ENCODE measurements at places on chromosomes 11 and 22.
A peak's percentile ranks its signal among the peaks of the same experiment; 100 is the strongest.

DNA sequence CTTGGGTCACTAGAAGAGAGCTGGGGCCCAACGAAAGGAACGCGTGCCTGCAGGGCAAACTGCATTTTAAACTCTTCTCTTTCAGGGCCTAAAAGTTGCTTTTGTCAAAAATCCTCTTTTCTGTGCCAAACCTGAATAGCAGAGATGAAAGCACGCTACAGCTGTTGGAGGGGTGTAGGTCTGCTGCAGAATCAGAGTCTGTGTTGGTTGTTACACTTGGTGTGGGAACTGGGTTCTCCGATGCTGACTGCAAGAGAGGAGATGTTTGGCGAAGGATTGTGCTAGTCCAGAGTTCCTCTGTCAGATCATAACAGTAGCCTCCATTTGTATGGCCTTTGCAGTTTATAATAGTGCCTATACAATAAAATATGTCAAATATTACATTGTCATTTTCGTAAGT, 41.8 kb downstream of the BARX2 start:
- no peak for DNase-seq

- DNase-seq, result no peak
Observed at GRCh38 chr11:32698579-32698978, 95.9 kb downstream of the CCDC73 start.

DNA sequence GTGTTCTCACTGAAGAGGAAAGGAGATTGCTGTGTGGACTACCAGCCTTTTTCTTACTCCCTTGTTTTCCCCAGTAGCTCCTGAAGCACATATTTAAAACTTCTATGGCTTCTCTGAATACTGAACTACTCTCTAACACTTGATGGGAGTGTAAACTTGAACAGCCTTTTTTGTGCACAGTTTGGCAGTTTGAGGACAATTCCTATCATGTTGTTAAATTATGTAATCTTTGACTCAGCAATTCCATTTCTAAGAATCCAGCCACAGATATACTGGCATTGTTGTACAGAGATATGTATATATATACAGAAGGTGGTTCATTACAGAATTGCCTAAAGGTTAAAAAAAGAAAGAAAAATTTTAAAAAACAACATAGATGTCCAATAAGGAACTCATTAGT, 47.1 kb upstream of the EED start:
- DNase-seq, result no peak

DNA sequence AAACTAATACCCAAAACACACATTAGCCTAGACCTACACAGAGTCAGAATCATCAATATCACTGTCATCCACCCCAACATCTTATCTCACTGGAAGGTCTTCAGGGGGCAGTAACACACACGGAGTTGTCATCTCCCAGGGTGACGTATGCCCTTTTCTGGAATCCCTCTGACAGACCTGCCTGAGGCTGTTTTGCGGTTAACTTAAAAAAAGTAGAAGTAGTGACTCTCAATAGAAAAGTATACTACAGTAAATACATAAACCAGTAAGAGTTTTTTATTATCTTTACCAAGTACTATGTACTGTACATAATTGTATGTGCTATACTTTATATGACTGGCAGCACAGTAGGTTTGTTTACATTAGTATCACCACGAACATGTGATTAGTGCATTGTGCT, 80.5 kb downstream of the PGR start:
- no peak for DNase-seq

- DNase-seq, result no peak
Observed at GRCh38 chr22:50303848-50304527, 3.5 kb downstream of the PLXNB2 start.

DNA sequence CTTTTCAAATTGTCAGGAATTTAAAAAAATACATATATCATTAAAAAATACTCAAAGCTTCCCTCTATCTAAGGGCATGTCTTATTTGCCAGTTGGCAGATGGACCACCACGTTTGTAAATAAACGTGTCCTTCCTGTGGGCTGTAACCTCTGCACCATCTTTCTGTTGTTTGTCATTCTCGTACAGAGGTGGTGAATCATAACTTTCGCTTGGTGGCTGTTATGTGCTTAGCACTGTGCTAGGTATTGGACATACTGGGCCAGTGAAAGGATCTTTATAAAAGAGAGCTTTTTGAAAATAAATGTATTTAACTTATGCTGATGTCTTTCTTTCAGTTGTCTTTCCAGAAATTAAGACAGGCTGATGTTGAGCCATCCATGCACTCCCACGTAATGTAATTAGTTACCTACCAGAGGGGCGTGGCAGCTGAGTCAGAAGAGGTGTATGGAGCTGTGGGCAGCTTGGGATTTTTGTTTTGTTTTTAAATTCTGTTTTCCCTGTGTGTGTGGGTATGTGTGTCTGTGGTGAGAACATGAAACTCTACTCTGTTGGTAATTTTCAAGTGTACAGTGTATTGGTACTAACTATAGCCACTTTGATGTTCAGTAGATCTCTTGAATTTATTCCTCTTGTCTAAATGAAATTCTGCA, 62.7 kb downstream of the TECTA start:
- no peak for DNase-seq

DNA sequence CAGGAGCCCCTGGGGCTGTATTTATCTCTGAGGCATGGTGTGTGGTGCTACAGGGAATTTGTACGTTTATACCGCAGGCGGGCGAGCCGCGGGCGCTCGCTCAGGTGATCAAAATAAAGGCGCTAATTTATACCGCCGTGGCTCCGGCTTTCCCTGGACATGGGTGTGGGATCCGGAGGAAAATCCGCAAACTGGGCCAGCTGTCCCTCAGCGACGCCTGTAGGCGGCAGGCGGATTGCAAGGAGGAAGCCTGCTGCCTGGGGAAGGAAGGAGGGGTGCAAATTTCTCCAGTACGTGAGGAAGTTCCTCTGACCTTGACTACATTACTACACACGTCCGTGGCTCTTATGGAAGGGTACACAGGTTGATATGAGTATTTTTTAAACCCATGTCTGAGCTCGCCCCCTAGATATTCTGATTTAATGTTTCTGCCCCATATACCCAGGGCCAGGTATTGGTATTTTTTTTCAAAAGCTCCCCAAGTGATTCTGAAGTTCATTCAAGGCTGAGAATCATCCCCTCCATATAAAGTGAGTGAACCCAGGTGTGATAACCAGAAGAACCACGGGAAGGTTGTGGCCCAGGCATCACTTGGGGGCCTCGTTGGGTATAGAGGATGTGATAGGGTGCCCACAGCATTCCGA, 2.8 kb downstream of the MYOD1 start:
- DNase-seq, result no peak

- peak; percentile 84 for DNase-seq
Observed at GRCh38 chr11:62560566-62561103, 13.1 kb downstream of the EEF1G start.

- no peak for DNase-seq
Observed at GRCh38 chr11:42257534-42257933, 798.1 kb upstream of the LRRC4C start.

DNA sequence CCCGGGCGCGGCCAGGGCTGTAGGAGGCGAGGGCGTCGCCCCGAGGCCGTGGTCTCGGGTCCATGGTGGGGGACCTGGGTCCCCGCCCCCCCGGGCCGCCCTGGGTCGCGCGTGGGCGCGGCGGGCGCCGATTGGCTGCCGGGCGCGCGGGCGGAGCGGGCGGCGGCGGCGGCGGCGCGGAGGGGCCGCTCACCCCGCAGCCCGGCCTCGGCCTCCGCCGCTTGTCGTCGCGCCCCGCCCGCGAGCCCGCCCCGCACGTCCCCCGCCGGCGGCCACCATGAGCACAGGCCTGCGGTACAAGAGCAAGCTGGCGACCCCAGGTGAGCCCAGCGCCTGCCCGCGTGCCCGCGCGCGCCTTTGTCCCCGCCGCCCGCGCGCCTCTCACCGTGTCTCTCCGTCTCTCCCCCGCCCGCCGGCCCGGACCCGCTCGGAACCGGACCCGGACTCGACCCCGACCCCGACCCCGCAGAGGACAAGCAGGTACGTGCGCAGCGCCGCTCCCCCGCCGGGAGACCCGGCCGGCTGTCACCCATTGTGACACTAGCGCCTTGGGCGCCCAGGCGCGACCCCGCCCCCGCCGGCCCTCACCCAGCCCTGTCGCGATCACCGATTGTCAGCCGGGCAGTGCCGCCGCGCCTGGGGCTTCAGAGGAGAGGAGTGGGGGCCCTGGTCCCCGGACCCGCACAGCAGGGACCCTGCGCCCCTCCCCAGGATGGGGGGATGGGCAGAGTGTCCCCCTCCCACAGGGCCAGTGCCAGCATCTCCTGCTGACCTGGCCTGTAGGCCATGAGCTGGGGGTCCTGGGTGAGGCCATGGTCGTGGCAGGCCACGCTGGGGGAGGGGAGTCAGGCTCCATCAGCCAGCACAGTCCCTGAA, at the start of gene SEPTIN5:
Gene SEPTIN5 (plus strand): TSS at position 192 of the 876 bp plus-strand sequence. CDS start 86 bp downstream, at position 278.
- DNase-seq, result no peak

DNA sequence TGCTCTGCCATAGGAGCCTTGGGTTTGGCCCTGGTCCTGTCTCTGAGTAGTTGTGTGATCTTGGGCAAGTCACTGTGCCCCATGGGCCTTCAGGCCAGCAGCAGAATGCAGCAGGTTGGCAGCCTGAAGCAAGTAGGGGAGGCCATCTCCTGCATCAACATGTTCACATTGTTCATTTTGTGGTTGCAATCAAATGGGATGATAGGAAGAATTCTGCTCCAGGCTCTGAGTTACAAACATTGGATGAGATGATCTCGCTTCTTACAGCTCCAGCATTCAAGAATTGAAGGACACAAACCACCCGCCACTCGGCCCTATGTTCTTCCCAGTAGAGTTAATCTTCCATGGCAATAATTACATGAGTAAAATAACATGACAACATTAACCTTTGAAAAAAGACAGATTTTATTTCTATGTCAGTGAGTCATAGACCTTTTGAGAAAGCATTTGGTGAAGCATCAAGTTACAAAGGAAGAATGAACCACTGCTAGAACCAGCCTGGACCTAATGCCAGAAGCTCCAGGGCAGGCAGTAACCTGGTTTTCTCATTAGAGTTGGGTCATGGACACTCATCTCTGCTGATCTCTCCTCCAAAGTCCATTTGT, 308.3 kb upstream of the NCAM1 start:
- no peak for DNase-seq

DNA sequence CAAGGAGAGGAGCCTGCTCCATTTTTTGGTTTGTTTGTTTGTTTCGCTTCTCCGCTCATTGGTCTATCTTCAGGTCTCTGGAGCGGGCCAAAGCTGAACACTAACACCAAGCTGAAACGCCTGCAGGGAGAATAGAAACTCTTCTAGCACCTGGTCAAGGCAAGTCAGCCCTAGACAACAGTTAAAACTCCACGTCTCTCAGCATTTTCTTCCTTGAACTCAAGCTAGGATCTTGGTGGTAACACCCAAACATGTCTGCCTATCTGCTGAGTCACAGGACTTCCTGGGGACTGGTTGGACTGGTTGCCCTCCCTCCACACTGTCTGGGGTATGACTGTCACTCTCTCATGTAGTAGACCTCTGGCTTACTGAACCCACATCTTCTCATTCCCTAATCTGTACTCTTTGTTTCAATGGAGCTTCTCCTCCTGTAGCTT, 23.9 kb upstream of the RBFOX2 start:
- no peak for DNase-seq

- DNase-seq, result no peak
Observed at GRCh38 chr11:10243896-10244575, 50.0 kb downstream of the SBF2 start.

DNA sequence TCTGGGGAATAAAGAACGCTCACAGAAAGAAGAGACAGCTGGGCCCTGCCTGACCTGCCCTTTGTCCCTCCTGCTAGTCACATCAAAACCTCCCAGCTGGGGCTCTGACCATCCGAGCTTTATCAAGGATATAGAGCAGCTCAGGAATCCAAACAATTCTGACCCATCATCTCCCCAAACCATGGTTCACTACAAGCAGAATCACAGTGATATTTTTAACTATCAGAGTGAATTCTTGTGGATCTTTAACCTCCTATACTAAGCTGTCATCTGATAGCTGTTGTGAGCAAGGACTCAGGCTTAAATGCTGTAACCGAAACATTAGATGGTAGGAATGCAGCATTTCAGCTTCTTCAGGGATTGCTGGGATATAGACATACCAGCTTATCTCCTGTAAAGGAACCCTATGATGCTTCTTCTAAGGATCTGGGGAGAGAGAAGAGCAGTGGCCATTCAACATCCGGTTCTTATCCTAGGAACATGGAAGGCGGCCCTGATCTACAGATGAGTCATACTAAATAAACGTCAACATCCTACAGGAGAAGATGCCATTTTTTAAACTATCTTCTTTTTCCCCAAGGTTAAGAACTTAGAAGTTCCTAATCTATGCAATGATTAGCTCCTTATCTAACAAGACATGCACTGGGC, 84.7 kb upstream of the AKIP1 start:
- DNase-seq, result no peak

DNA sequence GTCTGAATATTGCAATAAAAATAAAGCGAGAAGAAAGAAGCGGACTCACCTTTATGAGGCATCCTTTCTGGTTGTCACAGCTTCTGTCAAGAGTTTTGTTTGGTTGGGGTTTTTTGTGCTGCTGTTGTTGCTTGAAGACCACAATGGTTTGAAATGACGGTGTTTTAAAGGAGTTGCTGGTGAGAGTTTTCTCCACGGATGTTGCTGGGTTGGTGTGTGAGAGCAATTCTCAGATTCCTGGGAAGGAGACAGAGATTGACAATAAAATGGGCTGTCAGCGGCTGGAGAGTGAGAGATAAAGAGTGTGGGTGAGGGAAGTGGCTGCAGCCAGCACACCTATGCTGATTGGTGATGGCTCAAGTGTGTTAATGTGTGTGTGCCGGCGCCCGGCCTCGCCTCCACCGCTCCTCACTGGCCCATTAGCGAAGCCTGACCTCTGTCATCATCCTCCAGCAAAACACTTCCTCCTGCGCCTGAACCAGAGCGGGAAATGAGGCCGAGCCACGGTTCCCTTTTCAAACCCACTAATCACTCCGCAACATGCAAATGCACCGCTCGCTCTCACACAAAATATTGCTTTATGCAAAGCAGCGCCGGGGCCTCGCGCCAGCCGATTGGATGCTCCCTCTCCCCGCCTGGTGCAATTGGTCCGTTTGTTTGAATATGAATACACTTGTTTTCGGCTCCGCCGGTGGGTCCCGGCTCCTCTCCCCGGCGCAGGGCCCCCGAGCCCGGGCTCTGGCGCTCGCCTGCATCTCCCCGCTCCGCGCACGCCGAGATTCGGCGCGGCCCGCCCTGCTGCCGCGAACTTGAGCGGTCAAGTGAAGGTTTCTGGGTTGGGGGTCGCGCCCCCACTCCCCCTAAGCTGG, at the start of gene PAX6:
Gene PAX6 (minus strand): TSS at position 544 of the 869 bp plus-strand sequence. CDS start 4,911 bp downstream, outside the sequence.
- peak; percentile 65 for DNase-seq

- DNase-seq, result no peak
Observed at GRCh38 chr11:75527938-75528735, 2.4 kb upstream of the GDPD5 start.

DNA sequence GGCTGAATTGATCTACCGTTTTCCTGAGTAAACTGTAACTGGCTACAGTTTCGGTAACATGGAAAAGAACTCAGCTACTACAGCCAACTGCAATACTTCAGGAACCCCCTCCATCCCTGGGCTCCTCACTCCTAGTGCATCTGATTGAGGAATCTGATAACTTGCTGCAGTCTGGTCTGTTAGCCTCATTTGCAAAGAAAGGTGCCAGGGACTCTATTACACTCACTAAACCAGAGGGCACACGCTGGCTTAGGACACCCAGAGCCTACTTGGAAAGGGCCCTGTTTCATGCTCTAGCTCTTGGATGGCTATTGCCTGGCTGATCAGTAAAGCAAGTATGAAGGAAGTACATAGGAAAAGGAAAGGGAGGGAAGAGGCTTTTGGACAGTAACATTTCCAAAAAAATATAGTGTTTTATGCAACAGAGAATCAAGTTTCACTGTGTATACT, 22.3 kb downstream of the APOL5 start:
- no peak for DNase-seq
